ENCODE measurements at places on chromosomes 5 and 9. TPM values are rescaled to one million over a fixed set of nuclear protein-coding genes. Genes with fewer than 3 reads are reported as not detected.

The DAB2 gene
- 0.68 TPM for polyA plus RNA-seq

- no peaks in the 10 kb centered on the region for H3K36me3 ChIP-seq
- H3K4me3 ChIP-seq = no peak overlapping the region
- H3K27ac ChIP-seq = no peak overlapping the region
- H3K27me3 ChIP-seq = no peaks in the 10 kb centered on the region
- H3K4me1 ChIP-seq = no peaks in the 10 kb centered on the region
- DNase-seq = no peak
These were observed 351.2 kb downstream of the ZNF608 start for GRCh38 chr5:124395287-124395686.

The EIF4EBP3 gene
- polyA plus RNA-seq = 22.2 TPM

GRCh38 chr5:128681096-128681495 is 143.1 kb upstream of the FBN2 start:
- no peak for DNase-seq
- no peak overlapping the region for H3K4me3 ChIP-seq
- no peaks in the 10 kb centered on the region for H3K36me3 ChIP-seq
- H3K4me1 ChIP-seq = no peaks in the 10 kb centered on the region

DNA sequence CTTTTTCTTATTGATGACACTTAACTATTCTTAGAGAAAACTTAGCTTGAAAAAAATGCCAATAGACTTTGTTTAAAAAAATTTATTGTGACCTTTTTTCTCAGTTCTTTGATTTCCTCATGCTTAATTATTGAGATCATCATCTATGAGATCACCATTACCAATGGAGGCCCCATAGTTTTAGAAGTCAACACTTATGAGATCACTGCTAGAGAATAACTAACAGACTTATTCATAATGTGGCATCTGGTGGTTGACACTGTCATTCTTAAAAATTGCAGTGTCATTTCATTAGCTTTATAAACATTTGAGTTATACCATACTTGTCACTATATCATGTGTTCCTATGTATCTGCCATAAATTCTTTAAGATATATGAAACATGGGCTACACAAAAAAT is 14.9 kb upstream of the FEM1C start:
- H3K36me3 ChIP-seq = no peaks in the 10 kb centered on the region
- no peaks in the 10 kb centered on the region for H3K4me1 ChIP-seq
- H3K27me3 ChIP-seq = peaks cover 3% of the 10 kb centered on the region
- no peak for DNase-seq

Data from CD8-positive, alpha-beta memory T cell (primary cell).